ENCODE measurements at places on chromosomes 5 and 9.

DNA sequence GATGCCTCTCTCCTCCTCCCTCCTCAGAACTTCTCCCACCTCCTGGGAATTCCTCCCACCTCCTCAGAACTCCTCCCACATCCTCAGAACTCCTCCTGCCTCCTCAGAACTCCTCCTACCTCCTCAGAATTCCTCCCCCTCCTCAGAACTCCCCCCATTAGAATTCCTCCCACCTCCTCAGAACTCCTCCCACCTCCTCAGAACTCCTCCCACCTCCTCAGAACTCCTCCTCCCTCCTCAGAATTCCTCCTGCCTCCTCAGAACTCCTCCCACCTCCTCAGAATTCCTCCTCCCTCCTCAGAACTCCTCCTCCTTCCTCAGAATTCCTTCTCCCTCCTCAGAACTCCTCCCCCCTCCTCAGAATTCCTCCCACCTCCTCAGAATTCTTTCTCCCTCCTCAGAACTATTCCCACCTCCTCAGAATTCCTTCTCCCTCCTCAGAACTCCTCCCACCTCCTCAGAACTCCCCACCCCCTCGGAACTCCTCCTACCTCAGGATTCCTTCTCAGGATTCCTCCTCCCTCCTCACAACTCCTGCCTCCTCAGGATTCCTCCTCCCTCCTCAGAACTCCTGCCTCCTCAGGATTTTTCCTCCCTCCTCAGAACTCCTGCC lies 23.9 kb downstream of the SLC46A2 start:
- DNase-seq: no peak

- no peak for DNase-seq
Measured at GRCh38 chr5:38541174-38541725, 15.2 kb downstream of the LIFR start.

- no peak for DNase-seq
Measured at GRCh38 chr9:2299843-2300205, 284.7 kb downstream of the SMARCA2 start.

DNA sequence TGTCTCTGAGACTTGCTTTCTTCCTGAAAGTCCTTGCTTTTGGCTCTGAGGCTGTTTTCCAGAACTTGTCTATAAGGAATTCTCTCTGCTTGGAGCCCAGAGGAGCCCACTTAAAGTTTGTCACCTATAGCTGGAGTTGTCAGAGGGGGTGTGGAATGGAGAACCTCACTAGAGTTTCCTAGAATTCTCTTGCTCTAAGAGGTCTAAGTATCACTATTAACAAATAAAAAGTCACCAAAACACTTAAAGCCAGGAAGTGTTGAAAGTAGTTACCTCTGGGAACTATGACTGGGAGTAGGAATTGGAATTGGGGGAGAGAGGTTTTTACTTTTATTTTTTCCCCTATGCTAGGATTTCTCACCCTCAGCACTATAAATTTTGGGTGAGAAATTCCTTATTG lies 15.0 kb downstream of the SIT1 start:
- DNase-seq: no peak

DNA sequence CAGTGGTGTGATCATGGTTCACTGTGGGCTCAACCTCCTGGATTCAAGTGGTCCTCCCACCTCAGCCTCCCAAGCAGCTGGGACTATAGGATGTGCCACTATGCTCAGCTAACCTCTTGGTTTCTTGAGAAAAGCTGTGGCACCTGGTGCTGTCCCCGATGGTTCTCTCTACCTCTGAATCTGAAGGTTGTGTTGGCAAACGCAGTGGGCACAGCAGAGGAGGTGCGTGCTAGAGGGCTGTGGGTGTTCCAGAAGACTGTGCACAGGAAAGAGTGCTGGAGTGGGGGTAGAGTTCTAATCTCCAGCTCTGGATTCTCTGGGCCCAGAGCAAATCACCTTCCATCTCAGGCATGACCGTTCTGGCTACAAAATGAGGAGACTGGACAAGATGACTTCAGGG lies 12.5 kb downstream of the RGS3 start:
- DNase-seq: no peak

DNA sequence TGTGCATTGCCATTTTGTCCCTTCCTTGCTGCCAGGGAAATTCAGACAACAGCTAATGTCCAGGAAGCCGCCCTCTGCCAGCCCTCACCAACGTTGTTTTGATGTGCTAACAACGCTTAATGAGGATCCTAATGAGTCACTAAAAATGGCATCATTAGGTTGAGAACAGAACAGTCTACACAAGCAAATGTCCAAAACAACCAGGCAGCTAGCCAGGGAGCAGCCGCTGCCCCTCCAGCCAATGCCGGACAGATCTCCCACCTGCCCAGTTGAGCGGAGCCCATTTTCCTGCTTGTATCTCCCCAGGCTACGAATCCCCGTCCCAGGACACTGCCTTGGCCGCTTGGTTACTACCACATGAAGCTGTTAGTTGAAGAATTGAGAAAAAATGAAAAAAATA lies 40.4 kb upstream of the UNC5A start:
- DNase-seq: no peak

DNA sequence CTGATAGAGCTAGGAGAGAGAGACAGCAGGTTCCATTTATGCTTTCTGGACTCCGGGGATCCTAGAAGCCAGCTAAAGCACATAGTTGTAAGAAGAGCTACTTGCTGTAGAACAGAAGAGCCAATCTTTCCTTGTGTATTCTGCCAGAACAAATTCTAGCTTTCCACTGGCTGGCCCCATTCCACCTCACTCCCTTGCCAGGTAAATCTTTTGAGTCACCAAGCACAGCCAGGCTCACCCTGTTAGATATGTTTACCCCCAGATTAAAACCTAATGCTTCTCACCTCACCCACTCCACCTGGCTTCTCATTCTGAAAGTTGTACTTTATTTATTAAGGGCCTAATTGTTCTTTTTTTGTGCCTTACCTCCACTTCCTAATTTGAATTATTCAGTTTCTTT lies 48.9 kb upstream of the CHD1 start:
- DNase-seq: no peak

GRCh38 chr9:119868694-119869093 lies 499.5 kb upstream of the BRINP1 start:
- no peak for DNase-seq

DNA sequence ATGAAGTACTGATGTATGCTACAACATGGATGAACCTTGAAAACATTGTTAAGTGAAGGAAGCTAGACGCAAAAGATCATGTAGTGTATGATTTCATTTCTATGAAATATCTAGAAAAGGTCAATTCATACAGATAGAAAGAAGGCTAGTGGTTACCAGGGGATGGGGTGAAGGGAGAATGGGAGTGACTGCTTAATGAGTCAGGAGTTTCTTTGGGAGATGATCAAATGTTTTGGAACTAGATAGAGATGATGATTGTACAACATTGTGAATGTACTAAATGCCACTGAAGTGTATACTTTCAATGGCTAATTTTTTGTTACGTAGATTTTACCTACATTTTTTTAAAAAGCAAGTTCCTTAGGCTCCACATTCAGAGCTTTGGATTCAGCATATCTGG lies 14.9 kb upstream of the DELE1 start:
- no peak for DNase-seq

DNA sequence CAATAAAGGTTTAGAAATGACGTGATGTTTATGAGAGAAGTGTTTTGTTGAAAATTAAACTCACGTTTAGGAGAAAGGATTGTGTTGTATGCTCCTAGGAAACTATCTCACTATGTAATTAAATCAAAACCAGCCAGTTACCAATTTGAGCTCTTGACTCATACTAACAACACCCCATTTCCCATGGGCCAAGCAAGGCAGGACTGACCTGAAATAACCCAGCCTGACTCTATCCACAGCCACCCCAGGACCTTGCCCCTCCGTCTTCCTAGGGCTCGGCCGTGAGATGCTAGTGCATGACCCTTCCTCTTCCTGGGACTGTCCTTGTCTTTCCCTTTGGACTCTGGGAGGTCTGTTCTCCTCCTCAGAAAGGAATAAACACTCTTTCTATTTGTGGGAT lies 16.4 kb downstream of the TLR4 start:
- DNase-seq: peak; percentile 70

- DNase-seq: no peak
Measured at GRCh38 chr5:168153876-168154270, 137.6 kb upstream of the WWC1 start.

DNA sequence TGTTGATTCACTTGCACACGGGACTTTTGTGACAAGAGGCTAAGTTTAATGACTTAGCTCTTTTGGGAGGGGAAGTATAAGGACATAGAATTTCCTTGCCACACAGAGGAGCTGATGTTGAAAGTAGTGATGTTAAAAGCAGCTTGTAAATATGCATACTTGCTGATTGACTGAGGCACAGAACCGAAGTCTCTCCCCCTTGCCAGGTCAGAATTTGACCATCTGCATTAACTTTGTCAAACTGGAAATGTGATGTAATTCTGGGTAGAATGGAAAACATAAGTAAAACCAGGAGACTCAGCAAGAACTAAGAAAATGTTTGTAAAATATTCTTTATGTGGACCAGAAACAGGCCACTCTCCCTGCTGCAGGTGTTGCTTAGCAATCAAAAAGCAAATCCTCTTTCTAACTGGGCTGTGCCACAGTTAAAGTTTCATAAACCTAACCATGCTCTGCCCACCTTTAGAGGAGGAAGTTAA lies 284.2 kb downstream of the NR3C1 start:
- DNase-seq: no peak

DNA sequence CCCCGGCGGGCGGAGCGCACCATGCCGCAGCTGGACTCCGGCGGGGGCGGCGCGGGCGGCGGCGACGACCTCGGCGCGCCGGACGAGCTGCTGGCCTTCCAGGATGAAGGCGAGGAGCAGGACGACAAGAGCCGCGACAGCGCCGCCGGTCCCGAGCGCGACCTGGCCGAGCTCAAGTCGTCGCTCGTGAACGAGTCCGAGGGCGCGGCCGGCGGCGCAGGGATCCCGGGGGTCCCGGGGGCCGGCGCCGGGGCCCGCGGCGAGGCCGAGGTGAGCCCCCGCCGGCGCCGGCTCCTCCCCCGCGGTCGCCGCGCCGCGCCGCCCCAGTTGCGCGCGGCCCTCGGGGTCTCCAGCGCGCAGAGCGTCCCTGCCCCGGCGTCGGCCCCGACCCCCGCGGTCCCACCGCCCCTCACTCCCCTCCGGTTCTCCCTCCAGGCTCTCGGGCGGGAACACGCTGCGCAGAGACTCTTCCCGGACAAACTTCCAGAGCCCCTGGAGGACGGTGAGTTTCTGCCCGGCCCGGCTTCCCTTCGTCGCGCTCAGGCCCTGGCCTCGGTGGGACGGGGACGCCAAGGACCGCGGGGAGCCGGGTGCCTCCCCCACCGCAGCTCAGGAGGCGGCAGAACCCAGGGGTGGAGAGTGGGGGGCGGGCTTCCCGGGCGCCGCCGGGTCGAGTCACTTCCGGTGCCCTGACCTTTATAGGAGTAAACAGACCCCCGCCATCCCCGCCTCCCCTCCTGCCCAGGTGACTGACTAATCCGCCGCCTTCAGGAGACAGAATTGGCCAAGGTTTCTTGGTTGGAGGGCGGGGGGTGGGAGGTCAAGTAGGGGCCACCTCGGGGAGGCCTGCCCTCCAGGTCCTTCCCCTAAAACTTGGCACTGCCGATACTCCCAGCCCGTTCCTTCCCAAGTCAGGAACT lies 665 bp downstream of the TCF7 start:
- no peak for DNase-seq

DNA sequence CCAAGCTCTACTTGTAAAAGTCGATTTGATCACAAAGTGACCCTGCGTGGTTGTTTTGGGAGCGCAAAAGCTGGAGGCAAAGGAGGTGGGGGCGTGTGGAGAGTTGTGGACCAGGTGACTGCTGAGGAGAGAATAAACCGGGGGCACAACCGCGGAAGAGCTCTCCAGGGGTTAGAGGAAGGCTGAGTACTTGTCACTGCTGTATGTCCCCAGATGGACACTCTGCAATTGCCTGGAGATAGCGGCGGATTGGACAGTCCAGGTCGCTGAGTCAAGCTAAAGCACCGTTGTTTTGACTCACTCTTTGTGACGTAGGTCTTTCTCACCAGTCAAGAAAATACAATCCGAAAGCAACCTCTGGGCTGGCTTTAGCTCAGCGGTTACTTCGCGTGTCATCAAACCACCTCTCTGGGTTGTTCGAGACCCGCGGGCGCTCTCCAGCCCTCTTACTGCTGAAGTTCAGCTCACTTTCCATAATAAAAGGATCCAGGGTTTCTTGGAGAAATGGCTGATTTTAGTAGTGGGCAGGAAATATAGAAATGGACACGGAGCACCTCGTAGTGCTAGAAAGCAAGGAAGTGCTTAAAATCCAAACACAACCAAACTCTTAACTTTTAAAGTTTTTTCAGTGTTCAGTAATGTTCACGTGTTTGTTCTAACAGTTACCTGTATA lies 25.7 kb downstream of the ZMAT2 start:
- DNase-seq: peak; percentile 63

GRCh38 chr9:114552706-114553105 lies 34.9 kb upstream of the ATP6V1G1 start:
- no peak for DNase-seq

- no peak for DNase-seq
Measured at GRCh38 chr5:95392593-95393182, 1.5 kb downstream of the FAM81B start.

- DNase-seq: no peak
Measured at GRCh38 chr5:142509026-142509425, 176.9 kb downstream of the FGF1 start.

- DNase-seq: no peak
Measured at GRCh38 chr5:143349177-143349576, 54.3 kb downstream of the NR3C1 start.

- DNase-seq: no peak
Measured at GRCh38 chr9:136886610-136887597, 588 bp downstream of the TRAF2 start.

DNA sequence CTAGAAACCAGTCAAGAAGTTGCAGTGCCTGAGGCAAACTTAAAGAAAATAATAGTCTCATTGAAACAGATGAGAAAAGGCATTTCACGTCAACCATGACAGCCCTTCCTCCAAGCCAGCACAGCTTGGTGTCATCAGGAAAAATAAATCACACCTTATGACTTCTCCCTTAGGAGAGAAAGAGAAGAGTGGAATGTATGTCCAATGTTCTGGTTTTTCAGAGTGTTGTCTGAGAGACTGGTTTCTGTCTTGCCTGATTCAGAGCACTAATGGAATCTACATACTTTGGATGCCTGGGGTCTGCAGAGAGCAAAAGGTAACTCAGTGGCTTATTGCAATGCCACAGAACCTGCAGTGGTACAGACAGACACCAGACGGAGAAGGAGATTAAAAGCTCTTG lies 105.5 kb upstream of the PDE4D start:
- DNase-seq: no peak

- no peak for DNase-seq
Measured at GRCh38 chr9:86846656-86847055, 100.7 kb downstream of the GAS1 start.

Measured in right cardiac atrium (tissue), 5 donors.